Upper lobe of left lung (tissue), 6 donors: ENCODE measurements at places on chromosomes 11 and 22. TPM values are rescaled to one million over a fixed set of nuclear protein-coding genes. Genes with fewer than 3 reads are reported as not detected.

- no peak overlapping the region for H3K4me3 ChIP-seq
- DNase-seq, result no peak
- H3K27me3 ChIP-seq, result no peaks in the 10 kb centered on the region
- H3K27ac ChIP-seq, result no peak overlapping the region
These were observed 711.3 kb downstream of the OPCML start for GRCh38 chr11:132821014-132821413.

- H3K4me3 ChIP-seq, result no peak overlapping the region
- H3K36me3 ChIP-seq, result peaks cover 7% of the 10 kb centered on the region
- no peaks in the 10 kb centered on the region for H3K4me1 ChIP-seq
- no peak for DNase-seq
- H3K27ac ChIP-seq, result no peak overlapping the region
These were observed 27.6 kb downstream of the ALKBH3 start for GRCh38 chr11:43908191-43908590.

The P2RY2 gene
- 11.1 TPM for total RNA-seq

- no peaks in the 10 kb centered on the region for H3K27me3 ChIP-seq
- no peak for DNase-seq
- peak overlapping the region; percentile 72 for H3K27ac ChIP-seq
- H3K4me1 ChIP-seq, result peaks cover 57% of the 10 kb centered on the region
- no peak overlapping the region for H3K4me3 ChIP-seq
- no peaks in the 10 kb centered on the region for H3K36me3 ChIP-seq
These were observed 3.6 kb downstream of the CD44 start for GRCh38 chr11:35142481-35143075.

The CATSPER1 gene
- total RNA-seq, result 0.79 TPM

GRCh38 chr22:39997939-39998726, 3.4 kb downstream of the FAM83F start:
- no peaks in the 10 kb centered on the region for H3K36me3 ChIP-seq
- H3K4me3 ChIP-seq, result no peak overlapping the region
- H3K27ac ChIP-seq, result no peak overlapping the region
- no peak for DNase-seq
- no peaks in the 10 kb centered on the region for H3K27me3 ChIP-seq
- H3K4me1 ChIP-seq, result peaks cover 6% of the 10 kb centered on the region

The CDKN1C gene
- 44.8 TPM for total RNA-seq

The NPTXR gene
- total RNA-seq, result 1.4 TPM

GRCh38 chr11:47109727-47110246, 66.9 kb downstream of the ARFGAP2 start:
- H3K4me1 ChIP-seq, result no peaks in the 10 kb centered on the region
- H3K4me3 ChIP-seq, result no peak overlapping the region
- H3K27me3 ChIP-seq, result no peaks in the 10 kb centered on the region
- no peak overlapping the region for H3K27ac ChIP-seq
- DNase-seq, result no peak

The TYMP gene
- 199 TPM for total RNA-seq

- H3K27ac ChIP-seq, result no peak overlapping the region
- H3K4me1 ChIP-seq, result no peaks in the 10 kb centered on the region
- no peak for DNase-seq
- H3K4me3 ChIP-seq, result no peak overlapping the region
These were observed 7.8 kb downstream of the OPCML start for GRCh38 chr11:133524488-133524887.

The TBC1D22A gene
- total RNA-seq, result 27.1 TPM

DNA sequence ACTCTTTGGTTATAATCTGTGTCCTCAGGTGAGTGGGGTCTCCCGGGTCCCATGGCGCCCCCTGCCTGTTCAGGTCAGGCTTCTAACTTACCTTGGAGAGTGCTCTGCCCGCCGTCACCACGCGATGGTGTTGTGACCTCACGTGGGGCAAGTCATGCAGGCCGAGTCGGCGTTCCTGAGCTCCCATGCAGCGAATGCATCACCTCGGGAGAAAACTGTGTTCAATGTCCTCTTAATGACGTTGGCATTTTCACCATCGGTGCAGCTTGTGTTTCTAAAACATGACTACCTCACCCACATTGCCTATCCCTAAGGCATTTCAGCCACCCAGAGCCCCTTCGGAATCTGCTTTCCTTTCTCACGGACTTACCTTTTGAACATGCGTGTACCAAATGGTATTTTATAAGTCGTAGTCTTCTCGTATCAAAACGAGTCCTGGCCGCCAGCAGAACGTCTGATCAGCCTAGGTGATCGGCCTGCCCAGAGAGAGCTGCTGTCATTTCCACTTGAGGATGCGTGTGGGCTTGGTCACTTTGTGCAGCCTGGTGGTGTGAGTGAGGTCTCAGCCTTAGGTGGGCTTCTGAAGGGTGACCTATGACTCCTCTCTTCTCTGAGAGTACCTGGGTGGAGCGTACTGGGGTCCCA, 64.8 kb downstream of the TBC1D22A start:
- no peaks in the 10 kb centered on the region for H3K36me3 ChIP-seq
- H3K27ac ChIP-seq, result no peak overlapping the region
- H3K27me3 ChIP-seq, result no peaks in the 10 kb centered on the region
- H3K4me3 ChIP-seq, result no peak overlapping the region
- no peak for DNase-seq

- no peak within 1 kb of the TSS for H3K4me3 ChIP-seq
- H3K36me3 ChIP-seq, result no peaks in the 10 kb centered on the region
- H3K4me1 ChIP-seq, result peaks cover 50% of the 10 kb centered on the region
- no peak within 1 kb of the TSS for H3K27ac ChIP-seq
These were observed at the start of gene SHISA8 for GRCh38 chr22:41915035-41915785. TSS of gene SHISA8 (minus strand) at chr22:41915074. CDS start at chr22:41914667, 407 bp downstream.

DNA sequence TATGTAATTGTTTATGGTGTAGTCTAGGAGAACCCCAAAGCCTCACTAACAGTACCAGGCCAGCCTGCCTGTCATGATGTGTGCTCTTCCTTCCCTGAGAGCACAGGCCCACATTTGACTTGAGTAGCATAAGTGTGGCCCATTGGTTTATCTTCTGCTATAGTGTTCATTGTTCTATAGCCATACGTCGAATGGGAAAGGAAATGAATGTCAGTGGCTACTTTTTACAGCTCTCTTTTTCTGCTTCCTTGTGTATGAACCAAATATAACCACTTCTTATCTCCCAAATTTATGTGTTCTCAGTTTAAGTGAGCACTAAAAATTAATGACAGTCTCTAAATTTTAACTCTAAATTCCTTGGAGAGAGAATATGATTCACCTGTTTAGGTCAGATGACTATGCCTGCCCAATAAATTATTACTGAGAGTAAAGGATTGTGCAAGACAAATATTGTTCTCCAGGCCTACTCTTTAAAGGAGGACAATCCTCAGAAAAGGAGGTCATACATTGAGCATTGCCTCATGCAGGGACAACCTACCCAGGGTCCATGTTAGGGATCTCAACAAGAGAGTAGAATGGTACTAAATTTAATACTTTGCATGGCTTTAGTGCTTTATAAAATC, 222.9 kb upstream of the ARHGAP20 start:
- no peak overlapping the region for H3K27ac ChIP-seq
- no peaks in the 10 kb centered on the region for H3K36me3 ChIP-seq
- no peak overlapping the region for H3K4me3 ChIP-seq
- no peaks in the 10 kb centered on the region for H3K4me1 ChIP-seq
- DNase-seq, result no peak
- H3K27me3 ChIP-seq, result no peaks in the 10 kb centered on the region

GRCh38 chr11:12216671-12217374, 106.4 kb downstream of the MICAL2 start:
- DNase-seq, result no peak
- H3K27me3 ChIP-seq, result no peaks in the 10 kb centered on the region
- H3K4me1 ChIP-seq, result peaks cover 60% of the 10 kb centered on the region
- no peak overlapping the region for H3K4me3 ChIP-seq

The OR52H1 gene
- not detected for total RNA-seq

- DNase-seq, result no peak
- peaks cover 41% of the 10 kb centered on the region for H3K36me3 ChIP-seq
- peaks cover 14% of the 10 kb centered on the region for H3K4me1 ChIP-seq
- H3K4me3 ChIP-seq, result no peak overlapping the region
These were observed 31.6 kb downstream of the SGSM3 start for GRCh38 chr22:40401981-40402406.

DNA sequence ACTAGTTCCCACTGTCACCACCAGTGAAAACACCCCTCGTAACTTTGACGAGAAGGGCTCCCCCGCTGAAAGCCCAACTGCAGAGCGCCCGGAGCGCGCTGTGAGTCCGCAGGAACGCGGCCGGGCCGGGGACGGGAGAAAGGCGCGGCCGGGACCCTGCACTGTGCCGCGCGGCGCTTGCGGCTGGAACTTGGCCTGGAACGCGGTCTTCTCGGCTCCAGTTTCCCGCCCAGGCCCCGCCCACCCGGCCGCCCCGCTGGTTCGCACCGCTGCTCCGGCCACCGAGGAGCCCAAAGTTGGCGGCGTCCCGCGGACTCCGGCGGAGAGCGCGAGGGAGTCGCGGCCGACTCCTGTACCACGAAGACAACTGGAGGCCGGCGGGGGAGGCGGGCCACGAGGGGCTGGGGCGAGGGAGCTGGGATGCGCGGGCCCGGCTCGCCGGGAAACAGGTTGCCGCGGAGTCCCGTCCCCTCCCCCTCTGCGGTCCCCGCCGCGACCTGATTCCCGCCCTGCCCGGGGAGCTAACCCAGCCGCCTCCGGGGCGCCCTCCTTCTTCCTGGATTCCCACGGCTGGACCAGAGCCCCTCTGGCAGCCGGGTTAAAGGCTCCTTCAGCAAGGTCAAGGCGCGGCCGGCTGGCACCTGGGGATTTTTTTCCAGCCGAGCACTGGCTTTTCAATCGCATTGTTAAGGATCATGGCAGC, 3.4 kb downstream of the TENM4 start:
- no peaks in the 10 kb centered on the region for H3K36me3 ChIP-seq
- peaks cover 30% of the 10 kb centered on the region for H3K4me1 ChIP-seq
- H3K27me3 ChIP-seq, result no peaks in the 10 kb centered on the region
- peak overlapping the region; percentile 32 for H3K27ac ChIP-seq
- no peak overlapping the region for H3K4me3 ChIP-seq

DNA sequence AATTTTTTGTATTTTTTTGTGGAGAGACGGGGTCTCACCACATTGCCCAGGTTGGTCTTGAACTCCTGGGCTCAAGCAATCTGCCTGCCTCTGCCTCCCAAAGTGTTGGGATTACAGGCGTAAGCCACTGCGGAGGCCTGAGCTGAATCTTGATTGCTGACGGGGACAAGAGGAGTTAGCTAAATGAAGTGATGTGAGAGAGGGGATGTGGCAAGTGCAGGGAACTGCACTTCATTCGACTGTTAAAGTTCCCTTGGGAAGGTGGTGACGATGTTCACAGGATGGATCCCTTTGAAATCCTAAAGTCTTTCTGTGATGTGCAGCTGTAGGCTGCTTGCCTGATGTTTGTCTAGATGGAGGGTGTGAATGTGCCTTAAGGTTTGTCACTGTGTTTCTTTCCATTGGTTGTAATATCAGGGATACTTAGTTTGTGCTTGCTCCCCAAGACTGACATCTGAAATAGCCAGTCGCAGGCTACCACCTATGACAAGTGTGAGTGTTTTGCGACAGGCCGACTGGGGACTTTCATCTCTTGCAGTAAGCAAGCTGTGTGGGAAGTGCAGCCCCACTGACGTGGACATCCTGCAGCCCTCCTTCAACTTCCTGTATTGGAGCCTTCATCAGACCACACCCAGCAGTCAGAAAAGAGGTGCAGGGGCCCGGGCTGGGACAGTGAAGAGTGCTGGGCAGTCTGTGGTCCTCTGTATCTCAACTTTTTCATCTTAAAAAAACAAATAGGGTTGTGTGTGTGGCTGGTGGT, 19.6 kb upstream of the CCDC134 start:
- H3K27me3 ChIP-seq, result no peaks in the 10 kb centered on the region
- H3K36me3 ChIP-seq, result no peaks in the 10 kb centered on the region
- peak overlapping the region; percentile 27 for H3K4me3 ChIP-seq
- peak overlapping the region; percentile 65 for H3K27ac ChIP-seq
- peaks cover 12% of the 10 kb centered on the region for H3K4me1 ChIP-seq
- peak; percentile 85 for DNase-seq

DNA sequence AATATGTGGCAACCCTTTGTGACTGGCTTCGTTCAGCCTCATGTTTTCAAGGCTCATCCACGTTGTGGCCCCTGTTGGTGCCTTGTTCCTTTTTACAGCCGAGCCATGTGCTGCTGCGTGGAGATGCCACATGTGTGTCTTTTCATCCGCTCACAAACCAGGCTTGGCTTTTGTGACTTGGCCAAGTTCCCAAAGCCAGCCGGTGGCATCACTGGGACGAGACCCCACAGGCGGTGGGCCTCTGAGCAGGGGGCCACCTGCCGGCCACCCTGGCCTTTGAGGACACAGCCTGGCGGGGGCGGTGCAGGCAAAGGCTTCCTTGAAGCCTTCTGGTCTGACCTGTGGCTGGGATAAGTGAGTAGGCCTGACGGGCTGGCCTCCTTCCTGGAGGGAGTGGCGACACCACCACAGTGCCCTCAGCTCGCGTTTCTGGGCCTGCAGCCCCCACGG, 10.5 kb downstream of the GRK2 start:
- peak overlapping the region; percentile 92 for H3K27ac ChIP-seq
- DNase-seq, result peak; percentile 82
- peaks cover 21% of the 10 kb centered on the region for H3K36me3 ChIP-seq
- peaks cover 73% of the 10 kb centered on the region for H3K4me1 ChIP-seq
- no peaks in the 10 kb centered on the region for H3K27me3 ChIP-seq

The MCHR1 gene
- total RNA-seq, result not detected

DNA sequence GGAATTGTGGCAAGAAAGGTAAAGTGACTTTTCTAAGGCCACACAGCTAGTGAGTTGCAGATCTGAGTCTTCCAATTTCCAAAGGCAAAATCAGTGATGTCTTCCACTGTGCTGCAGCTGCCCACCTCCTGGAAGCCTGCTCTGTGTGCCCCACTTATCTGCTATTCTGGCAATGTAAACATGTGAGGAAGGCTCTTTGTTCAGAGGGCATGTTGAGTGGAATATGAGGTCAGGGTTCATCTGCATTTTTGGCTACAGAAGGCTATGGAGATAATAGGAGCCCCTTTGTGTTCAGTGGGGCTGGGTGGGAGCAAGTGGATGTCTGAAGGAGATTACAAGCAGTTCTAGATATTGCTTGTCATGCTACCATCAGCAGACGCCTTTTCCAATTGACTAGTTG, 396.2 kb downstream of the BUD13 start:
- H3K27me3 ChIP-seq, result no peaks in the 10 kb centered on the region
- no peak for DNase-seq
- H3K4me1 ChIP-seq, result no peaks in the 10 kb centered on the region
- H3K36me3 ChIP-seq, result no peaks in the 10 kb centered on the region
- no peak overlapping the region for H3K27ac ChIP-seq

- no peak overlapping the region for H3K27ac ChIP-seq
- H3K4me3 ChIP-seq, result no peak overlapping the region
- no peaks in the 10 kb centered on the region for H3K27me3 ChIP-seq
- DNase-seq, result no peak
- H3K36me3 ChIP-seq, result no peaks in the 10 kb centered on the region
These were observed 85.9 kb downstream of the PAX6 start for GRCh38 chr11:31725176-31725575.

GRCh38 chr11:85647078-85647477, 689 bp upstream of the TMEM126A start:
- peak overlapping the region; percentile 67 for H3K4me3 ChIP-seq
- H3K4me1 ChIP-seq, result peaks cover 24% of the 10 kb centered on the region
- peak overlapping the region; percentile 78 for H3K27ac ChIP-seq
- no peak for DNase-seq
- no peaks in the 10 kb centered on the region for H3K36me3 ChIP-seq

GRCh38 chr11:83970061-83970671, 684.0 kb upstream of the CCDC90B start:
- H3K36me3 ChIP-seq, result no peaks in the 10 kb centered on the region
- no peaks in the 10 kb centered on the region for H3K27me3 ChIP-seq
- H3K4me3 ChIP-seq, result no peak overlapping the region
- no peak overlapping the region for H3K27ac ChIP-seq

GRCh38 chr11:80638296-80638695, 1197.5 kb upstream of the TENM4 start:
- H3K36me3 ChIP-seq, result no peaks in the 10 kb centered on the region
- no peak for DNase-seq
- no peak overlapping the region for H3K27ac ChIP-seq
- H3K4me1 ChIP-seq, result no peaks in the 10 kb centered on the region
- H3K4me3 ChIP-seq, result no peak overlapping the region
